ENCODE measurements at places on chromosomes 1 and 21.

GRCh38 chr1:224525411-224526040, 90.6 kb upstream of the CNIH3 start:
- DNase-seq, result peak; percentile 39

GRCh38 chr1:150168960-150169601, 19.4 kb downstream of the PLEKHO1 start:
- DNase-seq, result peak; percentile 63

GRCh38 chr21:37183749-37184148, 83.4 kb downstream of the VPS26C start:
- DNase-seq, result no peak

GRCh38 chr1:173580071-173580470, 22.8 kb downstream of the SLC9C2 start:
- DNase-seq, result no peak

- DNase-seq, result no peak
These were observed 17.8 kb downstream of the TFF3 start for GRCh38 chr21:42297377-42297776.

DNA sequence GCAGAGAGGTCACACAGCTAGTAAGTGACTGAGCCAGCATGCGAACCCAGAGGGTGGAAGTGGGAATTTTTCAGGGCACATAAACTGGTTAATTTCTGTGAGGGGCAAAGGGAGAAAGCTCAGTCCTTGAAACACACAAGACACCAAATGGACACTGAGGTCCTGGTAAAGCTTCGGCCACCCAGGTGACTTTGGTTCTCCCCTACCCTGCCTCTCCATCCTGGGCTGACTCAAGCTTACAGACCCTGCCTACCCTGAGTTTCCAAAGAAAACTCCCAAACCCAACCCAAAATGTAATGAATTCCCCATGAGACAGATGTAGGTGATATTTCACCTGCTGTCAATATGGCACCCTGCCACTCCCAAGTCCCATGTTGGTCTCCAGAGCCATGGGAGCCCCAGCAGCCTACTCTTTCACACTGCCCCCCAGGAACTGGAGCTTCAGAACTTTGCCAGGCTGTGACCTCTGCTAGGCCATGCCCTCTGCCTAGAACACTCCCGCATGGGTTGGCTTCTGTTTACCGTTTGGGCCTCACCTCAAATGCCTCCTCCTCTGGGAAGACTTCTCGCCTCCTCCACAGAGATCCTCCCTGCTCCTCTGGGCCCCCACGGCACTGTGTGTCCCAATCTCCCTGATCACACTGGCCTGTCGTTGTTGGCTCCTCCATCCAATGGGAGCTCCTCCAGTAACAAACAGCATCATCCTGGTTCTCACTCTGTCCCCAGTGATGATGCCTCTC, 3.7 kb upstream of the LRP8 start:
- no peak for DNase-seq

GRCh38 chr1:224304767-224305166, 25.2 kb downstream of the NVL start:
- DNase-seq, result no peak

DNA sequence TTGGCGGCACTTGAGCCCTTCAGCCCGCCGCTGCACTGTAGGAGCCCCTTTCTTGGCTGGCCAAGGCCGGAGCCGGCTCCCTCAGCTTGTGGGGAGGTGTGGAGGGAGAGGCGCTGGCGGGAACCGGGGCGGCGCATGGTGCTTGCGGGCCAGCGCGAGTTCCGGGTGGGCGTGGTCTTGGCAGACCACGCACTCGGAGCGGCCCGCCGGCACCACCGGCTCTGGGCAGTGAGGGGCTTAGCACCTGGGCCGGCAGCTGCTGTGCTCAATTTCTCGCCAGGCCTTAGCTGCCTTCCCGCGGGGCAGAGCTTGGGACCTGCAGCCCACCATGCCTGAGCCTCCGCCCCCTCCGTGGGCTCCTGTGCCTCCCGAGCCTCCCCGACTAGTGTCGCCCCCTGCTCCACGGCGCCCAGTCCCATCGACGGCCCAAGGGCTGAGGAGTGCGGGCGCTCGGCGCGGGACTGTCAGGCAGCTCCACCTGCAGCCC, 673.7 kb upstream of the BRINP3 start:
- DNase-seq, result no peak

- DNase-seq, result peak; percentile 2
These were observed 195.6 kb upstream of the ZRANB2 start for GRCh38 chr1:71276466-71276865.

DNA sequence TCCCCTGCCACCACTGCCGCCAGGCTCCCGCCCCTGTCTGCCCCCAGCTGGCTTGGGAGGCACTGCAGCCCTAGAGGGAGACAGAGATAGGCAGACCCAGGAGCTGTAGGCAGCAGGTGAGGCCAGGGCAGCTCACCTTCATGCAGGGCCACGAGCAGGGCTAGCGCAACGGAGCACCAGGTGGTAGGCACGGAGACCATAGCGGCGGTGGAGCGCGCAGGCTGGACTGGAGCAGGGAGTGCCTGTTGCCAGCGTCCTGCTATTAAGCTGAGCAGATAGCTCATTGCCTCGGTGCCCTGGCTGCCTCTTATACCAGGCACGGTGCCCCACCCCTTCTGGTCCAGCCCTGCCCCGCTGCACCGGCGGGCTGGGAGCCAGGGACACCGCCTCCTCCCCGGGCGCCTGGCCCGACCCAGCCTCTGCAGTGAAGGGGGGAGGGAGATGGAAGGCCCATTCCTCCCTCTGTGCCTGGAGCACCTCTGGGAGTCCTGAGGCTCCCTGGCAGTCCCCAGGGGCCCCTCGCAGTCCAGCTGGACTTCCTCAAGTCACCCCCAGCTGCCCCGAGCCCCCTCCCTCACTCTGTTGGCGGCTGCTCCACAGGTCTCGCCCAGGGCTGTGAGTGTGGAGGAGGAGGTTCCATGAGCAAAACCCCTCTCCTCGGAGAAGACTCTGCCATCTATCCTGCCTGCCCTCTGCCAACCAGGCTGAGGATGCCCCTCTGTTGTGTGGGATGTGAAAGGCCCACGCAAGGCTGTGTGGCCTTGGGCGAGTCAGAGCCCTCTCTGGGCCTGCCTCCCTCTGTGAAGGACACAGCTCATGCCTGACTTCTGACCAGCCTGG, at the start of gene EDN2:
Gene EDN2 (minus strand): TSS at position 282 of the 840 bp plus-strand sequence. CDS start 82 bp downstream, at position 200.
- DNase-seq, result no peak

DNA sequence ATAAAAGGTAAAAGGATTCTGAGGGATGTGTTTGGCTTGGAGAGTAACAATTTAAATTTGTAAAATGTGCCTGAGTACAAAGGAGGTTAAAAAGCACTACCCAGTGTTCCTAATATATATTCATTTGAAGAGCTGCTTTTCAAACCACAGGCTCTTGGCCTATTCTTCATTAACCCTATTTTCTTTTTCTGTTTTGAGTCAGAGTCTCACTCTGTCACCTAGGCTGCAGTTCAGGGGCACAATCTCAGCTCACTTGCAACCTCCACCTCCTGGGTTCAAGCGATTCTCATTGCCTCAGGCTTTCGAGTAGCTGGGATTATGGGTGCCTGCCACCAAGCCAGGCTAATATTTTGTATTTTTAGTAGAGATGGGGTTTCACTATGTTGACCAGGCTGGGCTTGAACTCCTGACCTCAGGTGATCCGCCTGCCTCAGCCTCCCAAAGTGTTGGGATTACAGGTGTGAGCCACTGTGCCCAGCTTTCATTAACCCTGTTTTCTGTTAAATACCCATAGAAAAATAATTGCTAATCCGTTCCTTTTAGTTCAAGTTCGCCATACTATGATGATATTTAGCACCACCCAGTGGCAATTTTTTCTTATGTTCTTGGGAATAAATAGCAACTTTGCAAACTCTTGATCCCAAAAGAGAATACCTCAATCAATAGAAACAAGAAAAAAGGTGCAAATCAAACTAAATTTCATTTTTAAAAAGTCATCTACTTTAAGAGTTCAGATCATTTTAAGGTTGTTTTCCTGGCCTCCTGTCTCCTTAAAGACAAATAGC, 30.5 kb downstream of the ZBTB8OS start:
- peak; percentile 29 for DNase-seq

DNA sequence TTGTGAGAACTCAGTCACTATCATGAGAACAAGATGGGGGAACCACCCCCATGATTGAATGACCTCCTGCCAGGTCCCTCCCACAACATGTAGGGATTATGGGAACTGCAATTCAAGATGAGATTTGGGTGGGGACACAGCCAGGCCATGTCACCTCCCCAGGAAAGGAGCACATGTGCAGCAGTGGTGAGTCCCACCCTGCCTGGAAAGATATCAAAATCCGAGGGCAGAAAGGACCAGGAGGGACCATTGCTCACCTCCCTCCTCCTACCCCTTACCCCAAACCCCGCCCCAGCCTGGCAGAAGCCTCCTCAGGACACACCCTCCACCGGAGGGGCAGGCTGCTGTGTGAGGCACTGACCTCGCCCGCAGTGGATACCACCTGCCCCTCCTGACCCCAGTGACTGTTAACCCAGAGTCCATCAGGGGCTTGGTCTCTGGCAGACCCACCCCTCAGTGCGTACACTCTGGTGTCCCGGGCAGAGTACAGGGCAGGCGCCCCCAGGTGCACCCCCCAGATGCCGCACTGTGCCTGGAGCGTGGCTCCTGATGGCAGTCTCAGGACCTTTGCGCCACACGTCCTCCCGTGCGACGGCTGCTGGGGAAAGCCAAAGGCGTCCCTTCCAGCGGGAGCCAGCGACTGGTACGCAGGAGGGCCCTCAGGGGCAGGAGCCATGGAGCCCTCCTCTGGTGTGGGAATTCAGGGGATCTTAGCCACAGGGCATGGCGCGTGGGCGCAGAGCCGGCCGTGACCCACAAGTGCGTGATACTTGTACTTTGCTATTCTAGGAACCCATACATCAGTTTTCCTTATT, 20.9 kb downstream of the PDXK start:
- no peak for DNase-seq

DNA sequence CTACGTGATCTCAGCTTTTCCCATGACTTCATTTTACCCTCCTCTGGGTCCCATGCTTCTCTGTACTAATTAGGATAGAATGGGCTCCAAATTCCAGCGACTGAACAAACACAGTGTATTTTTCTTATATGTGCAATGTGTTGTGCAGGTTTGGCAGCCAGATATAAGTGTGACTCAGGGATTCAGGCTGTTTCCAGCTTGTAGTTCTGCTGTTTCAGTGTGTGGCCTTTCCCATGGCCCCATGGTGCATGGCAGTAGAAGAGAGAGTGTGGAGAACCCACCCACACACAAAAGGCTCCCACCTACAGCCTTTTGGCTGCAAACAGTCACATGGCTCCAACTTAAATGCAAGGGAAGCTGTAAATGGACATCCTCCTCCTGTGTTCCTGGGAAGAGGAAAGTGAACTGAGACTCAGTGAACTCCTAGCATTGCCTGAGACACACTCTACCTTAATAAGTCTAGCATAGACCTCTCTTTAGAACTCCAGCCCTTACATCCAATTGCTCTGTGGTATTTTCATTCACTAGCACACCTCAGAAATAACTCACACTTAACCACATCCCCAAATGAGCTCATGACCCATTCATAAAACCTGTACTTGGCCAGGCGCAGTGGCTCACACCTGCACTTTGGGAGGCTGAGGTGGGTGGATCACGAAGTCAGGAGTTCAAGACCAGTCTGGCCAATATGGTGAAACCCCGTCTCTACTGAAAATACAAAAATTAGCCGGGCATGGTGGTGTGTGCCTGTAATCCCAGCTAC, 58.7 kb downstream of the KIAA0040 start:
- no peak for DNase-seq

DNA sequence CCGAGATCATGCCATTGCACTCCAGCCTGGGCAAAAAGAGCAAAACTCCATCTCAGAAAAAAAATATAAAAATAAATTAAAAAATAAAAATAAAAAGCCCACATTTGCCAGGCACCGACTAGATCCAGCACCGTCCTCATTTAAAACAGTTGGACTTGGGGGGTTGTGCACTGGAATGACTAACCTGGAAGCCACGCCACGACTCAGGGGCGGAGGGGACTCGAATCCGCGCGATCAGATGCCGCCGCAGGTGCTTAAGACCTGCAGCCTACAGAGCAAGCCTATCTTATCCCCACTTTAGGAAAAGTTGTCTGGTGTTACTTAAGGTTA, 38.5 kb downstream of the ZBTB8OS start:
- no peak for DNase-seq

DNA sequence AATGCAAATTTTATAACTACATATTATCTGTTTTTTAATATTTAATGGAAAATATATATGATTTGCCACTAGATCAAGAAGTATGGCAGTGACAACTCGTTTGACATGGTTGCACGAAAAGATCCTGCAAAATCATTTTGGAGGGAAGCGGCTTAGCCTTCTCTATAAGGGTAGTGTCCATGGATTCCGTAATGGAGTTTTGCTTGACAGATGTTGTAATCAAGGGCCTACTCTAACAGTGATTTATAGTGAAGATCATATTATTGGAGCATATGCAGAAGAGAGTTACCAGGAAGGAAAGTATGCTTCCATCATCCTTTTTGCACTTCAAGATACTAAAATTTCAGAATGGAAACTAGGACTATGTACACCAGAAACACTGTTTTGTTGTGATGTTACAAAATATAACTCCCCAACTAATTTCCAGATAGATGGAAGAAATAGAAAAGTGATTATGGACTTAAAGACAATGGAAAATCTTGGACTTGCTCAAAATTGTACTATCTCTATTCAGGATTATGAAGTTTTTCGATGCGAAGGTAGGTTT, 556 bp downstream of the IFI44 start:
- DNase-seq, result no peak

DNA sequence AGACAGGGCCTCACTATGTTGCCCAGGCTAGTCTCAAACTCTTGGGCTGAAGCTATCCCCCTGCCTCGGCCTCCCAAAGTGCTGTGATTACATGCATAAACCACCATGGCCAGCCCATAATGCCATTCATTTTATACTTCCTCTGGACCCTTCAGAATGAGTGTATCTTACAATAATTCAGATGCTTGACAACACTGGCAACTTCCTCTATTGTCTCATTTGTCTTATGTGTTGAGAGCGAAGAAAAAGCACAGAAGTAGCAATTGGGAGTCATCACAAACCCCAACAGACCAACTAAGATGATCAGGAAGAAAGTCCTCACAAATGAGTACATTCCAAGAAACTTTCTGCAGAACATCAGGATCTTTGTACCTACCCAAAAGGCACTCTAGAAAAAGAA, 191.9 kb downstream of the RERE start:
- DNase-seq, result no peak
